Inflammatory macrophage treated with lipopolysaccharide for 1 hour (primary cell): ENCODE measurements at places on chromosomes 3 and 15.
A peak's percentile ranks its signal among the peaks of the same experiment; 100 is the strongest.

DNA sequence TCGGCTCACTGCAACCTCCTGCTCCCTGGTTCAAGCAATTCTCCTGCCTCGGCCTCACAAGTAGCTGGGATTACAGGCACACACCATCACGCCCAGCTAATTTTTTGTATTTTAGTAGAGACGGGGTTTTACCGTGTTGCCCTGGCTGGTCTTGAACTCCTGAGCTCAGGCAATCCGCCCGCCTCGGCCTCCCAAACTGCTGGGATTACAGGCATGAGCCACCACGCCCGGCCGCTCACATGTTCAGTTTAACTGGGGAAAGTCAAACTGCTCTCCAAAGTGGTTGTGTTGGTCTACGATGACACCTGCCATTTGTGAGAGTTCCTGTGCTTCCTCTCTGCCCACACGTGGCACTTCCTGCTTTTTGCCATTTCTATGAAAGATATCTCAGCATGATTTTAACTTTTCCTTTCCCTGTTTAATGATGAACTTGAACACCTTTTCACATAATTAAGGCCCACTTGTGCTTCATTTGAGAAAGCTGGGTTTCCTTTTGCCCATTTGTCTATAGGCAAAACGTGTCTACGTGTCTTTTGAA lies 877 bp upstream of the GP5 start:
- DNase-seq: no peak

DNA sequence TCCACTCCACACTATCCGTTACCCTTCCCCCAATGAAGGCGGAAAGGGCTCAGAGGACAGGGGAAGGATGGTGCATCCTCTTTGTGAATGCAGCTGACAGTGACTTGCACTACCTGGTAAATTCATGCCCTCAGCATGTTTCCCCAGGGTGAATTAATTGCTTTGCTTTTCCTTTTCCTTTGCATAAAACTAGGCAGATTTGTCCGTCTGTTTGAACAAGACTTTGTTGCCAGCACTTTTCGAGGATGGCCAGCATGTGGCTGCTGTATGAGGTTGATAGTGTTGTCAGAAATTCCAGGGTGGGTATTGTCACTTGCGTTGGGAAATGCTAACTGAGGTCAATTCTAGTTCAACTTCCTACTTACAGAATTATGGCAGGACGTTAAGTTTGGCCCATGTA lies 79.0 kb upstream of the RARB start:
- no peak for DNase-seq

GRCh38 chr3:54621184-54621583 lies 306.7 kb downstream of the LRTM1 start:
- DNase-seq: no peak

GRCh38 chr3:146801492-146801891 lies 196.3 kb upstream of the PLSCR5 start:
- no peak for DNase-seq

DNA sequence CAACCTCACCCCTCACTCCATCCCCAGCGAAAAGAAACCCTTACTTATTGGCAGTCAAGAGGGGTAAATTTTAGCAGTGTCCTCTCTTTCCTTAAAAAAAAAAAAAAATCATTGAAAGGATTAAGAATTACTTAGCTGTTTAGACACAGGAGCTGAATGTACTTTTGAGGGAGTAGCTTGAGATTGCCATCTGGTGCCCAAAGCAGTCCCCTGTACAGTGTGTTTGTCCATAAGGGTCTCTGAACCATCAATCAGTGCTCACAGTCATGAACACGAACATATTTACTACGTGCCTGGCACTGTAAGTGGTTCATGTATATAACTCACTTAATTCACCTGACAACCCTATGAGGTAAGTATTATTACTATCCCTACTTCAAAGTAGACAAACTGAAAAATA lies 463.5 kb downstream of the RAP2B start:
- no peak for DNase-seq

DNA sequence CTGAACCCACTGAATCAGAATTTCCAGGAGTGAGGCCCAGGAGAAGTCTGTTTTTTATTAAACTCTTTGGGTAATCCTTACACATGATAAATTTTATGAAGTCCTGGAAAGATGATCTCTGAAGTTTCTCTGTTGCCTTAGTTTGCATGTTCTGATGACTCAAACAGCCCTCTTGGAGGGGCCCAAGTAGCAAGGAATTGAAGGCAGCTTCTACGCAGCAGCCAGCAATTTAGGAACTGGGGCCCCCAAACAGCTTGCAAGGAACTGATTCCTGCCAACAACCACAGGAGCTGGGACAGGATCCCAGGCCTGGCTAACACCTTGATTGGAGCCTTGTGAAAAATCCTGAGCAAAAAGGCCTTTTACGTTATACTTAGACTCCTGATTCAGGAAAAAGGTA lies 5.4 kb upstream of the ACP3 start:
- DNase-seq: no peak

DNA sequence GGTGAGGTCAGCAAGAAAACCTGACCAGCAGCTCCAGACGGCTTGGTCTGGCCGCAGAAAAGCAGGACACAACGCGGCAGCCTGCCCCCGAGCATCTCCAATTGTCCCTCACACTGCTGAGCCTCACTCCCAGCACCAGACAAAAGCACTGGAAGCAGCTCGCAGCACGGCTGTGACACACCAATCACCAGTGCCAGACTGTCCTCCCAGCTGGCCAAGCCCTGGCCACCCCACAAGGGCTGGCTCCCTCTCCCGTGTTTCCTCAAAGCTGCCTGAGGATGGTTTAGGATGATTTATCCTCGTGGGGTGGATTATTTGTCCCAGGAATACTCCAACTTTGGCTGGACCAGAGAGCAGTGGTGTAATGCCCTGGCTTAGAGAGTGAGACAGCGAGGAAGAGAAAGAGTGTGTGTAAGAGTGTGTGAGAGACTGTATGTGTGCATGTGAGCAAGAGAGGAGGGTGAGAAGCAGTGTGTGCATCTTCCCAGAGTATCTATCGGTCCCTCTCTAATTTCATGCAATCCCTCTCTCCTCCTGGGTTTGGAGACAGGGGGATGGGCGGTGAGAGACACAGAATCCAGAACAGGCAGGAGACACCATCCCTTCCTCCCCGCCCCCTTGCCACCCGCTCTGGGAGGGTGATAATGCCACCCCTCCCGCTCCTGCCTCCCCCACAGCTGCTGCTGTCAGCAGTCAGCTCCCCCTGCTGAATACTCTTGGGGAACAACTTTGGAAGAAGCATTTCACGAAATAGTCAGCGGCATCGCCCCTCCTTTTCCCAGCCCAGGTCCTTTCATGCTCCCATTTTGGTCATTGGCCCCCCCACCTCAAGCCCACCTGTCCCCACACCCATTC lies 34.2 kb downstream of the SEMA5B start:
- DNase-seq: no peak

- DNase-seq: no peak
Observed at GRCh38 chr3:69189487-69189886, 67.1 kb upstream of the LMOD3 start.

DNA sequence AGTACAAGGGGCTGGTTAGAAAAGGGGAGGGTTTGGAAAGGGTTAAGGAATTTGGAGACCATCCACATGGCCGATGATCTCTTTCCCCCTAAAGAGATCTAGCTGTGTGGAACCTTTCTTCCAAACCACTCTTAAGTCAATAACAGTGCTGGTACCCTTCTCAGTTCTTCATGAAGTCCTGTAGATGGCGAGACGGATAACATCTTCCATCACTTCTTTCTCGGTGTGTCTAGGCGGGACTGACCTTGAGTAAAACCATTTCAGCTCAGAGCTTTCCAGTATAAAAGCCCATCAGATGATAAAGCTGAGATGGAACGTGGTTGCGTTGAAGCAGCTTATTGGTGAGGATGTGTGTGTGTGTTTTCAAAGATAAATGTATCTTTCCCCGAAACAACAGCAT lies 151.5 kb upstream of the BHLHE40 start:
- no peak for DNase-seq

GRCh38 chr3:11697701-11698100 lies 54.0 kb upstream of the VGLL4 start:
- no peak for DNase-seq

- no peak for DNase-seq
Observed at GRCh38 chr3:70308760-70309159, 3.7 kb downstream of the MDFIC2 start.

DNA sequence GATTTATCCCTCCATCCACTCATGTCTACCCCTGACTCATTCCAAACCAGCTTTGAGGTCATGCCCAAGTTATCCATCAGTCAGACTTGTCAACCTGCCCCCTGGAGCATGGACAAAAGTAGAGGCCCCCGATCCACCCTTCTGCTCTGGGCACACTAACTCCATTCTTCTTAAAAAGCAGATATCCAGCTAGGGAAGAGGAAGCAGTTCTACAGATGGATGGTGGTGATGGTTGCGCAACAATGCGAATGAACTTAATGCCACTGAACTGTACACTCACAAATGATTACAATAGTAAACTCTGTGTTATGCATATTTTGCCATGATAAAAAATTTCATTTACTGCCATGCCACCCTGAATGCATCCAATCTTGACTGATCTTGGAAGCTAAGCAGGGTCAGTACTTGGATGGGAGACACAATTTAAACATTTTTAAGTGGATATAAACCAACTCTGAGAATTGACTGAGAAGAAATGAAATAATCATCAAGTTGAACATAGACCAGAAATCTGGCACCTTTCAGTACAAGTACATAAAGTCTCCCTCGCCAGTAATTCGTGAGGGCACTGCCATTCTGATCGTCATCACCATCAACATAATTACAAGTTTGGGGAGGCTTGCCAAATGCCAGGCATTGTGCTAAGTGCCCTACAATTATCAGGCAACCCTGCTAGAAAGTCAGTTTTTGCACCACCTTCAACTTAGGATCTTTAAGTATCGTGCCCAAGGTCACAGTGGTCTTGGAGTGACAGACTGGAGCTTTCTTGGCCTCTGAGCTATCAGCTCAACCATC lies 124.8 kb downstream of the ATP10A start:
- DNase-seq: peak; percentile 64

- DNase-seq: no peak
Observed at GRCh38 chr3:183259621-183260020, 6.6 kb downstream of the B3GNT5 start.

- DNase-seq: no peak
Observed at GRCh38 chr3:62805580-62806277, 69.5 kb downstream of the CADPS start.

GRCh38 chr3:106683953-106684620 lies 693.2 kb upstream of the CCDC54 start:
- no peak for DNase-seq

- no peak for DNase-seq
Observed at GRCh38 chr15:65337436-65338070, 33.1 kb downstream of the RNU5B-1 start.

DNA sequence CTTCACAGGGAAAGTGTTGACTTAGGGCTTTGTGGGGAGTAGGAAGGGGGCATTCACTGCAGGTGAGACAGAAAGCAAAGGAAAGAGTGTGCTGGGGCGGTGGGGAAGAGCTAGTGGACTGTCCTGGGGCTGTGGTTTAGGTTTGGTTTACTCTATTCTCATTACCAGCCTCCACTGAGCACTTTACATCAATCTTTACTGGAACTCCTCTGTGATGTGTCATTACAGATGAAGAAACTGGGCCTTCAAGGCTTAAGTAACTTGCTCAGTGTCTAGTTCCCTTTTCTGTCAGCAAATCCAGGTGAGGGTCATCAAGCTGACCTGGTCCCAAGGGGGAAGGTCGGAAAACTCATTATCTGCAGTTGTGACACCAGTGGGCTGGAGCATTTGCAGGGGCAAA lies 120.2 kb upstream of the PFN2 start:
- DNase-seq: no peak

DNA sequence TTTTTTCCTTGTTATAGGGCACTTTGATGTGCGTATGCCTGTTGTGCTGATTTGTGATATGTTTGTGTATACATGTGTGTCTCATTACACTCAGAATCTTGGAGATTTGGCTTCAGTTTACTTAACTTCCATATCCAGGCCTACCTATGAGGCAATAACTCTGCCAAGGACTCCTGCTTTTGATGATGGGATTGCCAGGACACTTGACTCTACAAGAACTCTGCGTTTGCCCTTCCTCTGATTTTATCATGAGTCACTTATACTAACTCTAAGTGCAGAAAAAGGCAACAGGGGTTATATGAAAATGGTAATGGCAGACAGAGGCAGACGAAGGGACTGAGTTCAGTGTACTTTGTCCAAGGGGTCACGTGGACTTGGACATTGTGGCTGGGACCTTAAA lies 33.6 kb downstream of the MCTP2 start:
- DNase-seq: no peak

GRCh38 chr3:127789990-127790881 lies 32.1 kb downstream of the MGLL start:
- DNase-seq: no peak

GRCh38 chr3:122962149-122962548 lies 65.4 kb downstream of the SEMA5B start:
- no peak for DNase-seq

GRCh38 chr3:23945913-23946687 lies 1.0 kb downstream of the NR1D2 start:
- DNase-seq: peak; percentile 94

DNA sequence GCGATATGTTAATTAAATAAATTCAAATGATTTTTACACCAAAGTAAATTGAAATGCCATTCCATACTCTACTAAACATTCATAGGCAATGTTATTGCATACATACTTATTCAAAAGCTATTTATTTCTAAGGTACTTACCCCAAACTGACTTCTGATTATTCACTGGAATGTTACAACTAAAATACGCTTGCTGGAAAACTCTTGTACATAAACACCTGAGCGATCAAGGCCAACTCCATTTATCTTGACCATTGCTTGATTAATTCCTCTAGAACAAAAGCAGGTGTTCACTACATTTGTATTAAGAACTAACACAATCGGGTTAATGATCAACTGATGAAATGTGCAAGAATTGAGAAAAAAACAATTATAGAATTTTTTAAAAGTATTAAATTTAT lies at the start of gene SERPINI2:
SERPINI2 (minus strand) TSS at position 180 of the 400 bp plus-strand sequence. CDS start 2,208 bp downstream, outside the sequence.
- DNase-seq: no peak

GRCh38 chr15:36809380-36809779 lies 230.0 kb downstream of the CDIN1 start:
- no peak for DNase-seq

DNA sequence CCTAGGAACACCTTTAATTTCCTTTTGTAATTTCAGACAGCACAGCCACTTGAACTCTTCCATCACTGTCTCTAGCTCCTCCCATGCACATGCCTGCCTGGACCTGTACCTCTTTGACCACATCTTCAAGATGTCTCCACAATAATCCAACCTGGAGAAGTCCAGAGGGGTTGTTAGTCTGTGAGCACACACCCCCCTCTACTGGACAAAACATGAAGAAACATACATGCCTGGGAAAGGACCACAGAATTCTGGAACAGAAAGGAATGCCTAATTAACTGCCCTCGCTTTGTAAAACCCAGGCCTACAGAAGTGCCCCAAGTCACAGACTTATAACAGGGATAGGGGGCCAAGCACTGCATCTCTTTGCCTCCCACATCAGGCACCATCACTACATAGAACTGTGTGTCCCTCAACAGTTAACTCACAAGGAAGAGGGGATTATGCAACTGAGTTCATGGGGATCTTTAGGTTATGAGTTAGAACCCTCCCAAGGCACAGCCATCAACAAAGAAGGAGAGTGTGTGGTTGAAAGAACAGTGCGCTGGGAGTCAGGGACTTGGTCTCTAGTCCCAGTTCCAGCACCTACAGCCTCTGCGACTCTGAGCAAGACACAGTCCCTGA lies 61.7 kb downstream of the FMN1 start:
- DNase-seq: no peak

GRCh38 chr3:197564097-197564843 lies 8.5 kb upstream of the BDH1 start:
- DNase-seq: no peak
